ENCODE measurements at places on chromosomes 2 and 18.

DNA sequence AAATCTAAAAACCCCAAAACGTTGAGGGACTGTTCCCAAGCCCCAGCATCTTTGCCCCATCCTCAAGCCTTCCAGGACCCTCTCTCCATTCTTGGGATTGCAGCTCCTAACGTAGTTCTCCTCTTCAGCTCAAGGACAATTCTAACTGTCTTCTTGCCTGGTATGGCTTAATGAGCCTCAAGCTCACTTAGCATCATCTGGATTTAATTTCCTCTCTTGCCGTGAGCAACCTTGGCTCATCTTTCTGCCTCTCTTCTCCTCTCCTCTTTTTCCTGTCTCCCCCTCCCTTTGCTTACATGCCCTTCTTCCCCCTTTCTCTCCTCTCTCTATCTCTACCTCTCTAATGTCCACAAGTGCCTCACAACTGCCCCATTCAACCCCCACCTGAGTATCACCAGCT is 44.2 kb downstream of the TACR1 start:
- no peak for DNase-seq

- DNase-seq, result peak; percentile 85
These were observed at the start of gene DUSP28 for GRCh38 chr2:240560084-240560479. Gene DUSP28 (plus strand): TSS chr2:240560357. CDS start chr2:240560685, 328 bp downstream.

- no peak for DNase-seq
These were observed 81.7 kb downstream of the SEPTIN10 start for GRCh38 chr2:109531896-109532727.

DNA sequence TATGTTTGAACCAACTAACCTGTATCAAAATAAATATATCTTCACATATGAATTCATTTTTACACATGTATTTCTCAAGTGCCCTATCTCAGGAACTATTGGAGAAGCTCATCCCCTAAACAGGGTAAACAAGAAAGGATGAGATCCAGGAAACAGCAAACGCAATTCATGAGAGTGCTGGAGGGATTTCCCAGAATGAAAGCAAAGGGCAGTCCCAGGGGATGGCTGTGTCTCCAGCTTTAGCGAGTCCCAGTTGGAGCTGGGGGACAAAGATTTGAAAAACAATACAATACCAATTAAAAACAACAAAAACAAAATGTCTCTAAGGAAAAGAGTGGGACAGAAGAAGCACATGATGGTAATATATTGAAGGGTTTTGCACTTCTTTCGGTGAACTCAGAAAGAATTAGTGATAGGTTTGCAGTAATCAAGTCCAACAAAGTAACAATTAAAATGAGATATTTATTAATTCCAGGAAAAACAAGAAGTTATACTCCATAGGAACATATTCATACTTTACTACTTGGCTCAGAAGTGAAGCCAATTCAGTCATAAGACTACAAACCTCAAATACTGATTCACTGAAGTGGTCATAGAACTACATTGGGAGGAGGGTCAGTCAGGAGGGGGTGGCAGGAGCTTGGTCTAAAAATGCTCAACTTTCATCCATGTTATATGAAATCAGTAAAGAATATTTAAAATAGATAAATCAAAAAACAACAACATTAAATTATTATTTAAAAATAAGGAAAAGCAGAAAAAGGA is 73.1 kb upstream of the PDE1A start:
- DNase-seq, result no peak

GRCh38 chr2:176508374-176508773 is 239.1 kb downstream of the MTX2 start:
- DNase-seq, result no peak

- no peak for DNase-seq
These were observed 1.2 kb downstream of the NEU2 start for GRCh38 chr2:233033672-233034071.

GRCh38 chr2:99756059-99756458 is 266.2 kb upstream of the REV1 start:
- DNase-seq, result peak; percentile 57

DNA sequence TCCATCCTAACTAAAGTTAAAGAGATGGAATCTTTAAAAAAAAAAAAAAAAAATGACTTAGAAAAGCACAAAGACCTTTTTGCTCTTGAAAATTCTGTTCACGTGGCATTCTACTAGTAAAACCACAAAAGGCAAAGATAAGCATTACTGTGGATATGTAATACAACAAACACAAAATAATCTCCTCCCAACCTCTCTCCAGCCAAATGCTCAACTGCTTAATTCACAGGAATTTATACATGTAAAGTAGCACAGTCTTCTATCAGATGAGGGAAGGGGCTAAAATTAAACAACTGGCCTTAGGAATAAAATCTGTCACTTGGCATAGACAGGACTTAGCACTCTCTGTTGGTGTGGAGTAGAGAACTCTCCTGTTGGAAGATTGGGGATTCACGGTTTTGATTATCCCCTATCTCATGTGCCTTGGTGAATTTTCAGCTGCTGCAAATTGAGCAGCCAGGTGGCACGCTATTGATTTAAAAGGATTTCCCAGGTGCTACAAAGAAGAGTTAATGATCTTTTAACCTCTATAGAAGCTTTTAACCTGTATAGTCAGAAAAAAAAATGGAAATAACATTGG is 57.4 kb downstream of the ATIC start:
- no peak for DNase-seq

GRCh38 chr2:11281186-11281585 is 63.2 kb downstream of the ROCK2 start:
- no peak for DNase-seq

- no peak for DNase-seq
These were observed 1.5 kb downstream of the KCNIP3 start for GRCh38 chr2:95298486-95299111.

- DNase-seq, result peak; percentile 56
These were observed 21.5 kb downstream of the SP5 start for GRCh38 chr2:170736628-170737027.

- no peak for DNase-seq
These were observed 5.9 kb upstream of the CERS6 start for GRCh38 chr2:168450171-168450570.

- DNase-seq, result no peak
These were observed 211.2 kb upstream of the MYT1L start for GRCh38 chr2:2542316-2542715.

GRCh38 chr2:175478096-175478768 is 296.7 kb upstream of the ATP5MC3 start:
- DNase-seq, result no peak

- no peak for DNase-seq
These were observed 169.5 kb downstream of the SLC8A1 start for GRCh38 chr2:40282428-40282827.

- no peak for DNase-seq
These were observed 112.4 kb downstream of the COL6A3 start for GRCh38 chr2:237301595-237301994.

DNA sequence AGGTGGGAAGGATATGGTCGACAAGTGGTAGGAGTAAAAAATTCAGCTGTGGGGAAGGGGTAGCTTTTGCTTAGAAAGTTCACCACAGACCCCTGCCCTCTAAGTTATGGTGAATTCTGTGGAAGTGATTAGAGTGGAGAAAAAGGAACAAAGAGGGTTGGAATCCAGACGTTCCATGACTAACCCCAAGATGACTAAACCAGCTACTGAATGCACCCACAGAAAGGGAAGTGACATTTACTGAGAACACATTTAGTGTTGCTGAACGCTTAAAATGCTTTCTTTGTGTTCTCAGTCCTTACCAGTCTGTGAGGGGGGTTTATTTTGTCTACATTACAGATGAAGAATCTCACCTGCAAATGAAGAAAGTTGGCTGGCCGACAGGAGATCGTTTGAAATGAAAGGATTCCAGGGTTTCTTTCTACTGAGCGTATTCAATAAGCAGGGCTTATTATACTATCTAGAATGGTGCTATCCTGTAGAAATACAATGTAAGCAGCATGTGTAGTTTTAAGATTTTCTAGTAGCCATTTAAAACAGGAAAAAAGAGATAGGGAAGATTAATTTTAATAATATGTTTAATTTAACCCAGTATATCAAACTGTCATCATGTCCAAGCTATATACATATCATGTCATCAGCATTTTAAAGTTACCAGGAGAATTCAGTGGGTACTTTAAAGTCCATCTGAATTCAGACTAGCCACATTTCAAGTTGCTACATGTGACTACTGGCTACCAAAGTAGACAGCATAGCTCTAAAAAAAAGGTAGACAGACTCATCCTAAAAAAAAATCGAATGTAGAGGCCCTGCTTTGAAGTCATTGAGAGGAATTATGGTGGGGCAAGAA is 60.1 kb downstream of the LIMS1 start:
- DNase-seq, result peak; percentile 92

- DNase-seq, result no peak
These were observed 34.6 kb downstream of the HS6ST1 start for GRCh38 chr2:128284037-128284441.

GRCh38 chr2:126781206-126781605 is 117.5 kb upstream of the TEX51 start:
- DNase-seq, result no peak

DNA sequence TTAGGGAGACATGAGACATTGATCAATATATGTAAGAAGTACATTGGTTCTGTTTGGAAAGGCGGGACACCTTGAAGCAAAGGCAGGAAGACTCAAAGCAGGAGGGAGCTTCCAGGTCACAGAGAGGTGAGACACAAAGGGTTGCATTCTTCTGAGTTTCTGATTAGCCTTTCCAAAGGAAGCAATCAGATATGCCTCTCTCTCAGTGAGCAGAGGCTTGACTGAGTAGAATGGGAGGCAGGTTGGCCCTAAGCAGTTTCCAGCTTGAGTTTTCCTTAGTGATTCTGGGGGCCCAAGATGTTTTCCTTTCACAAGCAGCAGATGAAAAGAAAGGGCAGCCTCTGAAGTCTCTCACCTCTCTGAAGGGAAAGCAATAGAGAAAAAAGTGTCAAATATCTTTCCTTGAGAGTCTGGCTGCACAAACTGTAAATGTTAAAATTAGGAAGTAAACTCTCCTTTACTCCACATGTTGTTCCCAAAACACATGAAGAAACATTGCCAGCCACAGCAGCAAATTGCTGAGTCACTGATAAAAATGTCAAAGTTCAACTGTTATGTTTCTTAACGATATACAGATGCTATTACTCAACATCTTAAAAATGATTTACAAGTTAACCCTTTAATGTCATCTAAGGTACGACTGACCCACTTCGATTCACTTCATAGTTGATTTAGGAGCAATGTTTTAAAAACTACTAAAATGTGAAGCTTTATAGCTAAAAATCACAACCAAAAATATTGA is 40.3 kb downstream of the CYB5A start:
- peak; percentile 82 for DNase-seq

DNA sequence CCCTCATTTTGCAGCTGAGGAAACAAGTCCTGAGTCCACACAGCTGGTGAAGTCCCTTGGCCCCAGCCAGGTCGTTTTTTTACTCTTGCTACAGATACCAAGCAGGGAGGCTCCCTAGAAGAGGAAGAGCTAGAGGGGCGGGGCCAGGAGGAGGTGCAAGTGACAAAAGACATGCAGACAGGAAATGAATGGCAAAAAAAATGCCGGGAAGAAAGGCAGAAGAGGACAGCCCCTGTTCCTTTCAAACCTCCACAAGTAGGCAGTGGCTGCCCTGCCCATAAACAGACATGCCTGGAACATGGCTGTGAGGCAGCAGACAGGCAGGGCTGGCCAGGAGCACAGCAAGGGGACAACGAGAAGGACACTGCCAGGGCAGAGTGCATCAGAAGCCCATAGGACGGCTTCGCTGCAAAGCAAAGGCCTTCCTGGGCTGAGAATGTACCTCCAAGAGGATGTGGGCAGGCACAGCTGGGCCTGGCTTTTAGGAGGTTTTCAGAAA is 108.7 kb downstream of the ZBTB7C start:
- peak; percentile 85 for DNase-seq

GRCh38 chr2:235779444-235779896 is 285.6 kb downstream of the AGAP1 start:
- DNase-seq, result peak; percentile 4

DNA sequence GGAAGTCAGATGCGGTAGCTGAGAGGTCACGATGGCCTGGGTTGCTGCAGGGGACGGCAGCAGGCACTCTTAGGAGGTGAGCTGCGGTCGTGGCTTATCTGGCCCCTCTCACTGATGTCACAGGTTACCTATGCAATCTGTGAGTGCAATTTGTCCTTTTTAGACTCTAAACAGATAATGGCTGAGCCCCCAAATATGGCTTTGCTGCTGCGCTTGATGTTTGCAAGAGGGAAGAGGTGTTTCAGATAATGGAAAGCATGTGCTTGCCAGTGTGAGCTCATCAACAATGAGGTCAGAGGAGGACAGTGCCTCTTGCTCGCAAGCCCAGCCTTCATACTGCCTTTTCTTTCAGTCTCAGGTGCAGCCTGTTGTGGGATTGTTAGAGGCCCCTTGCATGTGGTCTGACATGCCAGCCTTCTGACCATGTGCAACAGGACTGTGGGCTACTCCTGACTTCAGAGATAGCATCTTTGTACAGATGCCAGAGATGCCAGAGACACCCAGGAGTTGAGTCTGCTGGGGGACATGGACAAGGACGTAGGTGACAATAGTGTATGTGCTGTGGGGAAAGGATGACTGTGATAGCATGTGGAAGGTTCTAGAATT is 151.3 kb downstream of the TANC1 start:
- DNase-seq, result no peak

- no peak for DNase-seq
These were observed 50.2 kb downstream of the AGAP1 start for GRCh38 chr2:235543851-235544688.

GRCh38 chr18:12011199-12011956 is 30.1 kb downstream of the IMPA2 start:
- no peak for DNase-seq

All from AML-193 (cell line).